ENCODE measurements at places on chromosomes 7 and 10.

DNA sequence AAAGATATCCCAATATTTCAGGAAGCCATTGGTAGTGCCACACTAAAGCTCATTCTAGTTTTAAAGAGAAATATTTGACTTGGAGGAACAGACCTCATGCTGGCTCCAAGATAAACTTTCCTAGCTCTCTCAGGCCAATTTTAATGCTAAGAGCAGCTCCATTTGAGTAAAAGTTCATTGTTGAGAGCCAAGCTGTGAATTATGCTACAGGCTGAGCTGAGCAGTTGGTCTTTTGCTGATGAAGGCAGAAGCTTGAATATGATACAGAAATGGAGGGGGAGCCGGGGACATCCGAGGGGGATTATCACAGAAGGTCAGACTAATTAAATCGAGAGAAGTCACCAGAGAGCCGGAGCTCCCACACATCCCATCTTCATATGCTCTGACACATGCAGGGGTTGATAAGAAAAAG, 175.7 kb upstream of the AUTS2 start:
- DNase-seq: no peak

- DNase-seq: no peak
Measured at GRCh38 chr10:110226926-110227641, 19.7 kb downstream of the MXI1 start.

DNA sequence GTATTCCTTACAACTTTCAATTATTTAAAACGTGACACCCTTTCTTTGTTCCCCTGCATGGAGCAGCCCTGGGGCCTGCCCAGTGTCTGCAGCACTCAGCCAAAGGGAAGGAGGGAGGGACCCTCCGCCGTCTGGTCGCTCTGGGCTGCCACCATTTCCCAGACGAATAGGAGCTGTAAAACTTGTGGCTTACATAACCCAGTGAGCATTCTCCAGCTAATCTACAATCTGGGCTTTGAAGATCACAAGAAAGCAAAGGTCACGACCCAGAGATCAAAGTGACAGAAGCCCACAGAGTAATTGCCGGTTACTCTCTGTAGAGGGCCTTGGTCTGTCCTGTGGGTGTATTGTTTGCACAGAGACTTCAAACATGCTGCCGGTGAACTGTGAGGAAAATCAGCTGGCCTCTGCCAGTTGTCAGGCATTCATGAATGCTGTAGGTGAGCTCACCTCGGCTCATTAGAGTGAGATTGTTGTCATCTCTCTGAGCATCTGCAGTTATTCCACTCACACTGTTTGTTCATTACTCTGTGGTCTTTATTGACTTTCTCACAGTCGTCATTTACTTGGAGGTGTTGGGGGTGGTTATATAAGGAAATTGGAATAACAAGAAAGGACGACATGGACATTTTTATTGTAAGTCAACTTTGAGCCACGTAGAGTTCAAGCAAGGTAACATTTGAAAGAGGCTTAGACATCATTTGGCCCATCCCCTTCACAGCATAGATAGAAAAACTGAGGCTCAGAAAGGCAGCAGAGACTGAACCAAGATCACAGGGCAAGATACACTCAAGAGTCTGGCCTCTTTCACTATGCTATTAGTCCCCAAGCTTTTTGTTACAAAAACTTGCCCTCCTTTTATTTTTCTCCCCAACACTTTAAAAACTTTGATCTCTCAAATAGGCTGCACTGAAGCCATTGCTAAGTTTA, 619.8 kb downstream of the LRMDA start:
- no peak for DNase-seq

DNA sequence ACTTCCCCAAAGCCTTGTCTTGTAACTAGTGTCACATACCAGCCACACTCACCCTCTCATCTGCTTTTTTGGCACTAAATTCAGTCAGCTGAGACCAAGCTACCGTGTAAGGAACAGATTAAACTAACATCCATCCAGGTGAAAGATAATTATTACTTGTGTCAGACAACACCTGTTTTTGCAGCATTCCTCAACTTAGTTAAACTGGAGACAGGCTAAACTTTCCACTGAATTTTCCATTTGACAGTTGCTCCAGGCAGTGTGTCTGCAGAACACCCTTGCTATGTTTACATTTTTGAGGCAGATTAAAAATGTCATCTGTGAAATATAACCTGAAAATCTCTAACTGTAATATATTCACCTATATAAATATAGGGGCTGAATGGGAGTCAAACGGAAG, 73.6 kb downstream of the CYP26A1 start:
- no peak for DNase-seq

DNA sequence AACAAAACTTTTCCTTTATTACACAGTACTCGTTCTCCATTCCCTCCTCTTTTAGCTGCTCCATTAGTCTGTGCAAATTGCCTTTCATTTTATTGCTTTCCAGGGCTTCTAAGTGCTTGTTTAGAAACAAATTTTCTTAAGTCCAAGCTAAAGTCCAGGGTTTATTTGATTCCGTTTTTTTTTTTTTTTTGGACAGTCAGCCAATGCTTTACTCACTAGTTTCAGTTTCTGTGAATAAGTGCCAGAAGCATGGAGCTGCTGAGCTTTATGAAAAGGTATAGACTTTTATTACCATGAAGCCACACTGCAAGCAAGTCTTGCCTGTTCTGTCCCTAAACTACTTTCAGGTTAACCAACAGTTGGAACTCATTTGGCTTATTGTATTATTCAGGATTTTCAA, 455.0 kb downstream of the GFRA1 start:
- DNase-seq: no peak

GRCh38 chr10:62842983-62843382, 26.8 kb upstream of the EGR2 start:
- no peak for DNase-seq

GRCh38 chr10:29055101-29055500, 233.8 kb upstream of the LYZL1 start:
- DNase-seq: no peak

GRCh38 chr10:114492351-114493037, 88.2 kb upstream of the AFAP1L2 start:
- DNase-seq: no peak

GRCh38 chr7:25732766-25733217, 419.2 kb upstream of the NFE2L3 start:
- DNase-seq: no peak

DNA sequence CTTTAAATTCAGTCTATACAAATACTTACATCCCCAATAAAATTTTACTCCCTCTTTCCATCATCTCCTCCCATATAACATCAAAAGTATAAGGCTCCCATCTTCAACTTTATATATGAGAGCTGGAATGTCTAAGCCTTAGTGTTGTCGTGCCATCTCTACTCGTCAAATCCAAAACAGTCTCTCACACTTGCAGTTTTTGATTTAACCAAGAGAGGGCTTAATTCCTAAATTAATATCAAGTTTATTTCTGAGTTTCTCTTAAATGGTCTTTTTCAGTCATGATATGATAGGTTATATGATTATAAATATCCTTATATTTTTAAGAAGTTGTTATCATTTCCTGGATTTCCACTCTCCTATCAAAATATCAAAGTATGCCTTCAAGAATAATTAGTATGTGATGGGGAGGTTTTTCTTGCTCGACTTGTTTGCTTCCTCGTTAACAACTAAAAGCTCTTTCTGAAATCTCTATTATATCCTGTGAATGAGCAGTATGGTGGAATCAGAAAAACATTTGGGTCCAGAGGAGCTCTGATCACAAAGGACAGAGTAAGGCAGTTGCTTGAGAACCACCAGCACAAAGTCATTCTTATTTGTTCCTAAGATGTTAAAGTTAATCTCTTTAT, 12.5 kb upstream of the LIPK start:
- DNase-seq: no peak

- DNase-seq: no peak
Measured at GRCh38 chr7:7119729-7120128, 62.6 kb upstream of the C1GALT1 start.

DNA sequence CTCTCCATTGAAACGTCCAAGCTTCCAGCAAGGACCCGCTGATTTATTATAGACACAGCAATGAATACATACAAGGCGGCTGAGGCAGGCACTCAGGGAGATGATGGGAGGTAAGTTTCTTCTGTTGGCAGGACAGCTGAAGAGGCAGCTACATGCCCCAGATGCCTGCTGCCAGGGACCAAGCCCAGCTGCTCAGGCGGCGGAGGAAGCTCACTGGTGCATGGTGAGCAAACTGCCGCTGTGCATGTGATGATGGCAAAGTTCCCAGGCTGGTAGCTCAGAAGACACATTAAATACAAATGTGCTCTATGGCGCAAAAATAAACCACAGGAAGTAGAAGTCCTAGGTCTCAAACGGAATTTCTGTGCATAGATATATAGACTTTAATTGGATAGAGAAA, 2.3 kb downstream of the DNTT start:
- no peak for DNase-seq

GRCh38 chr7:651032-651728, 75.3 kb upstream of the DNAAF5 start:
- DNase-seq: no peak

GRCh38 chr10:70742537-70743429, 42.4 kb downstream of the TBATA start:
- no peak for DNase-seq

GRCh38 chr7:24595671-24596418, 22.6 kb downstream of the PALS2 start:
- no peak for DNase-seq

- no peak for DNase-seq
Measured at GRCh38 chr7:116273283-116273917, 63.1 kb downstream of the TES start.

DNA sequence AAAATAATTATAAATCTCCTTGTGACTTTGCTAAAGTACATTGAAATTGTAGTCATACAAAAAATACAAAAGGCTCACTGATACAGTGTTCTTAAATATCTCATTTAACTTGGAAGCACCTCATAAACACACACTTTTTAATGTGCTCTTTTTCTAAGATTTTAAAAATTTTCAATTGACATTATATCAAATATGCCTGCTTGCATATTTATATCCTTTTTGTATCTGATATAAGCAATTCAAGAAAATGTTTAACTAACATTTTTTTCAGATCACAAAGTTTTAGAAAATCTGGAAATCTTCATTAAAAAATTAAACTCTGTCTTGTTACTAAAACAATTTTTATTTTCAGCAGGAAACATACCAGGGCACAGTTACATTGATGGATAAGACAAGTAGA, 661.5 kb downstream of the REEP3 start:
- DNase-seq: no peak

GRCh38 chr10:61705022-61705613, 42.4 kb downstream of the CABCOCO1 start:
- DNase-seq: no peak

DNA sequence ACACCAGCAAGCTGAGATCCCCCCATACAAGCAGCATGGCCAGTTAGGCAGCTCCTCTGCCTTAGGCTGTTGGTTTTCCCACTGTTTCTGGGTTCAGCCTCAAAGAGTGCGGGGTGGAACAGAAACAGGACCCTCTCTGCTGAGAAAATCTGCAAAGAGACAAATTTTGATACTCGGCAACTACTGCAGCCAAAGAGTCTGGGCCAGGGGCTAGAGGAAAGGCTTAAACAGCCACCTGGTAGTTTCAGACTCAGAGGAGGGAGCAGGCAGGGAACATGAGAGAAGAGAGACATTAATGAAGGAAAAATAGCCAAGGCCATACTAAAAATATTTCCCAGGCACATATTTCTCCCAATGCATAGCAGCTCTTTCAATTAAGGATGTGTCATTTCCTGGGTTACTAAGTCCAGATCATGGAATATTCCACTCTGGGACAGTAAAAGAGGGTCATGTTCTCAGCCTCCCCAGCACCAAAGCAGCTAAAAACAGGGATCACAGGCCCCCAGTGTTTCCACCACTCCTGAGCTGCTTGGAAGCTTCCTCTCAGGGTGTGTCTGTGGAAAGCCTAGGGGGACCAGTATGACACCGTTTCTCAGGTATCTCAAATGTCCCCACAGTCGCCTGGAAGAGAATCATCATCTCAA, 29.8 kb downstream of the PDLIM1 start:
- DNase-seq: no peak

- DNase-seq: no peak
Measured at GRCh38 chr7:108004220-108005142, 1.5 kb upstream of the LAMB1 start.

DNA sequence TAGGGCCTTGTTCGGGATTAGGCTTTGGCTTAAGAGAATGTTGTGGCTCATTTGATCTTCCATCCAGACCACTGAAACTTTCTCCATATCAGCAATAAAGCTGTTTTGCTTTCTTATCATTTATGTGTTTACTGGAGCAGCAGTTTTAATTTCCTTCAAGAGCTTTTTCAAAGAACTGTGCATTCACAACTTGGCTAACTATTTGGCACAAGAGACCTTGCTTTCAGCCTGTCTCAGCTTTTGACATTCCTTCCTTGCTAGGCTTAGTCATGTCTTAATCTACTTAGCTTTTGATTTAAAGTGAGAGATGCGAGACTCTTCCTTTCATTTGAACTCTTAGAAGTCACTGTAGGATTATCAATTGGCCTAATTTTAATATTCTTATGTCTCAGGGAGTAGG, 19.1 kb upstream of the AKR1B1 start:
- DNase-seq: no peak

GRCh38 chr7:123120286-123120685, 79.5 kb downstream of the SLC13A1 start:
- DNase-seq: no peak

- no peak for DNase-seq
Measured at GRCh38 chr7:105887569-105888189, 11.3 kb upstream of the ATXN7L1 start.

- no peak for DNase-seq
Measured at GRCh38 chr10:5146920-5147254, 38.1 kb downstream of the AKR1C8 start.

GRCh38 chr10:52615756-52616394, 156.7 kb downstream of the MBL2 start:
- DNase-seq: no peak

Data from NCI-H2107 (cell line).